ENCODE measurements at places on chromosomes 12 and 14. TPM values are rescaled to one million over a fixed set of nuclear protein-coding genes. Genes with fewer than 3 reads are reported as not detected.

KRT73 gene
- total RNA-seq: 26.7 TPM

ZDHHC22 gene
- total RNA-seq: not detected

DNA sequence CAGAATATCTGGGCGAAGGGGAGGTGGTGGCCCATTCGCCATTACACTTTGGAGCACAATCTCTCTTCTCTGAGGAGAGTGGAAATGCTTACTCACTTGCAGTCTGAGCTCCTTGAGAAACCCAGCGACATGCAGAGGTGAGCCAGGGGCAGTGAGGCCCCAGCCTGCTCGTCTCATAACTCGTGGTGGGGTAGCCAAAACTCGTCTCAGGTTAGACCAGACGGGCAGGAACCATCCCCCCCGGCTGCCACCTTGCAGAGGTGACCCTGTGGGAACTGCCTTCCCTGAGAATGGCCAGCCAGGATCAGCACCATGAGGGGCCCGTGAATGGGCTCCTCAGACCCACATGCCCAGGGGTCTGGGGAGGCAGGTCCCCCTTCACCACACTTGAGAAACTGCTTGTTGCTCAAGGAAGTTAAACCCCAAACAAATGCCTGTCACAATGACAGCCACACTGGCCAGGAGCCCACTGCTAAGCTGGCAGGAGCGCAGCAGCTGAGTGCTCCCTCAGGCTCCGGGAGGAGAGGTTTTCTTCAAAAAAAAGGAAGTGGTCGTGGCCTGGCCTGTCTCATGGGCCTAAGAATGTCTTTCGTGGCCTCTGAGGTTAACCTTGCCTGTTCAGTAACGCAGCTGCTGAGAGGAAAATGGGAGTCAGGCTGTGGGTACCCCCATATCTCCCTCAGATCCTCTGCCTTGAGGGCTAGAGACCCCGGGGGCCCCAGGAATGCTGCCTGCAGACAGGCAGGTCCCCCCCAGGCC, 9.2 kb upstream of the ALDH2 start:
- no peak overlapping the region for H3K27ac ChIP-seq
- H3K27me3 ChIP-seq: no peaks in the 10 kb centered on the region
- DNase-seq: no peak
- no peaks in the 10 kb centered on the region for H3K4me1 ChIP-seq
- H3K36me3 ChIP-seq: no peaks in the 10 kb centered on the region

DNA sequence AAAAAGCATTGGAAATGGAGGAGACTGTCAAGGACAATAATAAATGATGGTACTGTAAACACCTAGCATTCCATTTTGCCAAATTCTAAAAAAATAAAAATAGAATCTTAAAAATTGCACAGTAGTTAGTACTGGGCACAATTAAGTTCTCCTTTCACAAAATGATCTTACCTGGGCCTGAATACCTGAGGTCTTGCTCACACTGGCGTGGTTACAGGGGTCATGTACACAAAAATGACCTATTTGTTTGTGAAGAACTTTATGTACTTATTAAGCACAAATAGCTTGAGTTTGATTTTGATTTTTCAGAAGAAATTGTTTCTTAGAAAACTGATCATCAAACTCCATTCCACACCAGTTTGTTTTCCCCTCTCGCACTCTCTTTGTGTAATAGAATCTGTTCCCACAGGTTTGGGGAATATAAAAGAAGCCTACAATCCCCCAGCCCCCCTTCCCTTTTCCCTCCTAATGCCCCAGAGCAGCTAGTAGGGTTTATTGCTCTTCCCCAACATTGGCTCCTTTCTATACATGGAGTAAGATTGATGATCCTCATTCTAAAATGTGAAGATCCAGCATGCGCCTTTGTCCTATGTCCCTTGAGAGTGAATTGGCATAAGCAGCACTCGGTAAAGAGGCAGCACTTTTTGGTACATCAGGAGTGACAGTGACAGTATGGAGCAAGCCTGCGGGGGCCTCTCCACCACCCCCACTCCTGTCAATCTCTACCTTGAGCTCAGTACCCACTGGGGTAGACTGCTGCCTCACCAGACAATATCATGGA, 204.3 kb downstream of the ASCL1 start:
- no peaks in the 10 kb centered on the region for H3K36me3 ChIP-seq
- H3K4me1 ChIP-seq: no peaks in the 10 kb centered on the region
- no peak overlapping the region for H3K27ac ChIP-seq
- H3K27me3 ChIP-seq: no peaks in the 10 kb centered on the region
- H3K4me3 ChIP-seq: no peak overlapping the region
- no peak for DNase-seq

- no peaks in the 10 kb centered on the region for H3K36me3 ChIP-seq
- no peak for DNase-seq
- peaks cover 37% of the 10 kb centered on the region for H3K4me1 ChIP-seq
- H3K27ac ChIP-seq: no peak overlapping the region
Measured at GRCh38 chr14:20487396-20487725, 18.0 kb upstream of the RNASE10 start.

STON2 gene
- 0.19 TPM for total RNA-seq

DNA sequence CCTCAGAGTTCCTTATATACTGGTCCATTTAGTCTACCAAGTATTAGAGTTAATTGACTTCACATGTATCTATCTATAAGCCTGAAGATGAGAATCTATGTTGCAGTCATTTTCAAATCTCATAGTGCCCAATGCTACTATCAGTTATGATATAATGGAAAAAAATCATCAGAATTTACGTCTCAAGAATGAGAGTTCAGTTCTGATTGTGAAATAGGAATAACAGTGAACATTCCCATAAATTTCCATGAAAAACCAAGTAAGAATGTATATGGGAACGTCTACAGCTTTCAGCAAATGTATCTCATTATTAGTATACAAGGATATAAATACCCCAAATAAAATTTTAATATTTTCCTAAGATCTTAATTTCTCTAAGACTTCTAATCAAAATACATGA, 77.2 kb downstream of the PPP1R12A start:
- H3K4me3 ChIP-seq: no peak overlapping the region
- no peak for DNase-seq
- H3K36me3 ChIP-seq: no peaks in the 10 kb centered on the region
- H3K27ac ChIP-seq: no peak overlapping the region
- H3K27me3 ChIP-seq: no peaks in the 10 kb centered on the region
- H3K4me1 ChIP-seq: no peaks in the 10 kb centered on the region

OR6C2 gene
- total RNA-seq: not detected

DNA sequence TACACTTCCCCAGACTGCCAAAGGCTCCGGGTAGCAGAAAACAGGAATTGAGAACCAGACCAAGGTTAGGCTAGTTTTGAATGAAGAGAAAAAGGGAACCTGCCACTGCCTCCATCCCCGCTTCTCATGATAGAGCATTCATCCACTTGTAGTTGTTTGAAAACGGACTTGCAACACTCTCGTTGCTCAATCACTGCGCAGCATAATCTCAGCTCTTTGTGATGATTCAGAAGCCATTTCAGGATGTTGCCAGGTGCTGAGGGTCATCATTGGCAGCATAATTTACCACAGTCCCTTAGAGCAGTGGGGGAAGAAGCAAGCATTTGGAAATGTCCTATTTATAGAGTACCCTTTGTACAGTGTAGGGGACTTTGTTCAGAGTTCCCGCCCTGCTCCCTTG, 25.6 kb downstream of the KCNK13 start:
- H3K36me3 ChIP-seq: no peaks in the 10 kb centered on the region
- no peak for DNase-seq
- H3K27me3 ChIP-seq: no peaks in the 10 kb centered on the region
- H3K27ac ChIP-seq: no peak overlapping the region

DNA sequence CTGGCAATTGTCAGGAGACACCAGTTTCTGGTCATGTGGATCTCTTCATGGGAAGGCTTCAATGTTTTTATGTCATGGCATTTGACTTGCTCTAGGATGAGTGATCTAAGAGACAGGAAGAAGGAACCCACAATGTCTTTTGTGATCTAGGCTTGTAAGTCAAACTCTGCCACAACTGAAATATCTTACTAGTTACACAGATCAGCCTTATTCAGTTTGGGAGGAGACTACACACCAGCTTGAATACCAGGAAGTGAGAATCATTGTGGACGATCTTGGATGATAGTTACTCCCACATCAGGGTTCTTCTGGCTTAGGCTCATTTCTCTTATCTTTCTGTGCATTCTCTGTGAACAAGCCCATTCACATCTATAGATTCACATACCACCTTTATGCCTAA, 236.2 kb upstream of the FBXO33 start:
- H3K4me3 ChIP-seq: no peak overlapping the region
- DNase-seq: no peak
- H3K4me1 ChIP-seq: peaks cover 6% of the 10 kb centered on the region
- no peak overlapping the region for H3K27ac ChIP-seq
- no peaks in the 10 kb centered on the region for H3K36me3 ChIP-seq
- H3K27me3 ChIP-seq: no peaks in the 10 kb centered on the region

DNA sequence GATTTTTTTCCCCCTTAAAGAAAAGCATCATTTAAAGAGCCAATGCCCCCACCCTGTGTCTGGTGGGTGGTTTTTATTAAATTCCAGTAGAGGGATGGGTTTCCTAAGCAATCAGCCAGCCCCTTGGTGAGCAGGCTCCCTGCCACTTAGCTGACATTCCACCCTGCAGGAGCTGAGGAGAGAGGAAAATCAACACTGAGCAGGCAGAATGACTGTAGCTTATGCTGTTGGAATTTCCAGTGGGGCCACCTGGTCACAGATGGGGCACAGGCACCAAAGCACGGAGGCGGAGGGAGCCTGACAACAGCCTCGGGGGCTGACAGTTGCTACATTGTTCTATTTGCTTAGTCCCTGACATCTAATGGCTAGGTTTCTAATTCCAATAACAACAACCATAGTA, 127.7 kb downstream of the TMEM30B start:
- no peak for DNase-seq
- H3K4me3 ChIP-seq: no peak overlapping the region
- H3K4me1 ChIP-seq: no peaks in the 10 kb centered on the region
- no peak overlapping the region for H3K27ac ChIP-seq
- H3K27me3 ChIP-seq: no peaks in the 10 kb centered on the region
- no peaks in the 10 kb centered on the region for H3K36me3 ChIP-seq

TGFB3 gene
- total RNA-seq: 10.1 TPM

- H3K27ac ChIP-seq: no peak overlapping the region
- H3K27me3 ChIP-seq: no peaks in the 10 kb centered on the region
- no peaks in the 10 kb centered on the region for H3K36me3 ChIP-seq
- H3K4me1 ChIP-seq: no peaks in the 10 kb centered on the region
Measured at GRCh38 chr12:11896417-11896929, 174.3 kb upstream of the BCL2L14 start.

PTGDR gene
- 2.6 TPM for total RNA-seq

DNA sequence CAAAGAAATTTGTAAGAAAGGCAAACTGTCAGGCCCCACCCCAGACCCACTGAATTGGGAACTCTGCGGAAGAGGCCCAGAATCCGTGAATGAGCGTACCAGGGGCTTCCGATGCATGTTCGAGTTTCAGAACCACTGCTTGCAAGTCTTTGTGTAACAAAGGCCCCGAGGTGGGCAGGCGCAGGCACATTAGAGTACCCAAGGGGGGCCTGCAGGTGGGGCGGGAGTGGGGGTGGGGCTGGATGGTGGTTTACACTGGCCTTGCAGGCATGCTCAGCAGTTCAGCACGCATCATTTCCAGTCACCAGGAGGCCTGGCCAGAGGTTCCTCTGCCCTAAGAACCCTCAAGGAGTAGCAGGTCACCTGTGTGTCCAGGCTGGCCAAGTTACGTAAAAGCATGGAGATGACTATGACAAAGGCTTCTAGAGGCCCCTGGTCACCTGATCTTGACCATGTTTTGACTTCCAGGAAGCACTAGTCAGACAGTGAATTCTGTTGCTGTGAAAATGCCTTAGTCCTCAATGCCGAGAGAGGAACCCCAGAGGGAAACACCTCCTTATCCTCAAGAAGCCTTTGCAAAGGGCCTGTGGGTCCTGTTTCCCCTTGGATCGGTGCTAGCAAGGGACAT, 33.2 kb upstream of the IRF2BPL start:
- H3K27ac ChIP-seq: no peak overlapping the region
- H3K4me3 ChIP-seq: no peak overlapping the region
- H3K36me3 ChIP-seq: no peaks in the 10 kb centered on the region
- no peaks in the 10 kb centered on the region for H3K4me1 ChIP-seq

DNA sequence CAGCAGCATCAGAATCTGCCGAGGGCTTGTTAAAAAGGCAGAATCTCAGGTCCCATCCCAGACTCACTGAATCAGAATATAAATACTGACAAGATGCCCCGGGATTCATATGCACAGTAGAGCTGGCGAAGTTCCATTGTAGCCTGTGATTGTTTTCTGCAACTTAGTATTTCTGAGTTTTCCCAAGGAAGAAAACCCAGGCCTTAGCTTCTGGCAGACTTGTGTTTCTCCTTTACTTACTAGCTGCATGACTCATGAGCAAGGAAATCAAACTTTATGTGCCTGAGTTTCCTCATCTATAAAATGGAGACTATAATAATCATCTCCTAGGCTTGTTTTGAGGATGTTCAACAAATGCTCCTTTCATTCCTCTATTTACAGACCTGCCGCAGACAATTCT, 278.5 kb upstream of the PLEKHG7 start:
- H3K4me3 ChIP-seq: no peak overlapping the region
- no peaks in the 10 kb centered on the region for H3K4me1 ChIP-seq
- no peak for DNase-seq
- H3K27ac ChIP-seq: no peak overlapping the region
- no peaks in the 10 kb centered on the region for H3K27me3 ChIP-seq

DNA sequence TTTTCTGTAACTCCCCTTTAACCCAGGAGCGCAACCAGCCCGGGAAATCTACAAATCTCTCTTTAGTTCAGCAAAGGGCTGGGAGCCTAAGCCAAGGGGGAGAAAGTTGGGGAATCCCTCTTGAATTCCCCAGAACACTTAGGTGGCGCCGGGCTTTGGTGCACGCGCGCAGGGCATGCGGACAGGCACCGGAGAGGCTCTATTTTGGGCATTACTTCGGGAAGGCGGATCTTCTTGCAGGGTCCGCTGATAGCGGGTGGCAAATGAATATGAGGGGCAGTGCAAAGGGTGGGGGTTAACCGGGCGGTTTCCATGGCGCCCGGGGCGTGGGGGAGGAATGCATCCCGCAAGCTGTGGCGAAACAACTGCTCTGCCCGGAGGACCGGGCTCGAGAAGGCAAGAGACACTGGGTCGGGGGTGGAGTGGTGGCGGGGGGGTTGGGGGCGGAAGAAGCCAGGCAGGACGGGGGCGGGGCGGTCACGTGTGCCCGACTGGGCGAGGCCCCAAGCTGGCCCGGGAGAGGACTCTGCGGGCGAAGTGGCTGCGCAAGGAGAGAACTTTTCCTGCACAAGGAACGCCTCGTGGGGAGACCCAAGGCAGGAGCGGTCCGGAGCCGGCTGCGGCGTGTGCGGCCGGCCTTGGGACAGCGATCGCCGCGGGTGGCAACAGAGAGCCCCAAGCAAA, at the start of gene FLVCR2:
TSS of gene FLVCR2 (plus strand) at position 519 of the 684 bp plus-strand sequence. CDS start 353 bp downstream, outside the sequence.
- H3K27me3 ChIP-seq: no peaks in the 10 kb centered on the region
- peak within 1 kb of the TSS; percentile 41 for H3K27ac ChIP-seq
- H3K36me3 ChIP-seq: no peaks in the 10 kb centered on the region
- H3K4me3 ChIP-seq: peak within 1 kb of the TSS; percentile 64

SMIM41 gene
- not detected for total RNA-seq

KCNH3 gene
- total RNA-seq: 3.8 TPM

SLC41A2 gene
- total RNA-seq: 3.2 TPM

SDSL gene
- total RNA-seq: 0.46 TPM

DNA sequence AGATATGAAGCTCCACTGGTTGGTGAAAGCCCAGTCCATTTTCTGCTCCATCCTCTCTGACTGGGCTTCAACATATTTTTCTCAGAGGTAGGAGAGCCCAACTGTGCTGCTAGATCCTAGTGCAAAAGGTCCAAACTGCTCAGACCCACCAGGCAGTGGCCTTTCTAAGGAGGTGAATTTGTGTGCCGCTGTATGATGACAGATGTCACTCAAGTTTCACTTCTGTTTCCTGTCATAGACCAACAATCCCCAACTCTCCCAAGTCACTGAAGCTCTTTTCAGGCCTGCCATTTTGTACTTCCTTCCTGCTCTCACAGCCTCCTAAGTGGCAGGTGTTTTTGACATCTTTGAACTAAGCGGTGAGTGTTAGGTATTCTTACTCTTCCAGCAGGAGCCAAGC, 16.4 kb upstream of the RNASE4 start:
- no peaks in the 10 kb centered on the region for H3K36me3 ChIP-seq
- no peak for DNase-seq
- peaks cover 12% of the 10 kb centered on the region for H3K4me1 ChIP-seq
- no peaks in the 10 kb centered on the region for H3K27me3 ChIP-seq
- H3K4me3 ChIP-seq: no peak overlapping the region

Measured in naive thymus-derived CD4-positive, alpha-beta T cell (primary cell).